Activated CD8-positive, alpha-beta T cell treated with anti-CD3 and anti-CD28 coated beads for 36 hours (primary cell): ENCODE measurements at places on chromosomes 7 and 10.

- H3K27ac ChIP-seq = no peak overlapping the region
- no peak overlapping the region for H3K4me3 ChIP-seq
- H3K4me1 ChIP-seq = peaks cover 56% of the 10 kb centered on the region
- peaks cover 12% of the 10 kb centered on the region for H3K36me3 ChIP-seq
- DNase-seq = peak; percentile 70
Observed at GRCh38 chr7:2040893-2041270, 191.9 kb downstream of the MAD1L1 start.

DNA sequence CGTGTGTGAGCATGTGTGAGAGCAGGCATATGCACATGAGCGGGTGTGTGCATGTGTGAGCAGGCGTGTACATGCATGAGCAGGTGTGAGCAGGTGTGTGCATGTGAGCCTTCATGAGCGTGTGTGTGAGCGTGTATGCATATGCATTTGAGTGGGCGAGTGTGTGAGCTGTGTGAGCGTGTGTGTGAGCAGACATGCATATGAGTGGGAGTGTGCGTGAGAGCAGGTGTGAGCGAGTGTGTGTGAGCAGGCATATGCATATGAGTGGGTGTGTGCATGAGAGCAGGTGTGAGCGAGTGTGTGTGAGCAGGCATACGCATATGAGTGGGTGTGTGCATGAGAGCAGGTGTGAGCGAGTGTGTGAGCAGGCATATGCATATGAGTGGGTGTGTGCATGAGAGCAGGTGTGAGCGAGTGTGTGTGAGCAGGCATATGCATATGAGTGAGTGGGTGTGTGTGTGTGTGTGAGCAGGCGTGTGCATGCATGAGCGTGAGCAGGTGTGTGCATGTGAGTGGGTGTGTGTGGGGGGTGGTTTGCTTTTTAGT is 30.7 kb downstream of the NKX6-2 start:
- no peaks in the 10 kb centered on the region for H3K27me3 ChIP-seq
- H3K4me1 ChIP-seq = no peaks in the 10 kb centered on the region
- no peak overlapping the region for H3K4me3 ChIP-seq
- no peak overlapping the region for H3K27ac ChIP-seq

DNA sequence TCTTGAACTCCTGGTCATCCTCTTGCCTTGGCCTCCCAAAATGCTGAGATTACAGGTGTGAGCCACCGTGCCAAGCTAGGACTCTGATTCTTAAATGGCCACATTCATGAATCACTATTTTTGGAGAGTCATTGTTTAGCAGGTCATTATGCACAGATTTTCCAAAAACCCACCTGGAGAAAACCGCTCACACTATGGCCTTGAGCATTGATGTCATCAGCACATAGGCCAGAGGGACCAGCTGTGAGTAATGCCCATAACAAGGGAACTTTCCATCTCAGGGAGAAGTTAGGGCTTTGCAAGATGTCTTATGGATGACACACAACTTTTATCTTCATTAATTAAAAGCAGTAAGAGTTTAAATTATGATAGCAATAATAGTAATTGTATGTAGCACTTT is 86.4 kb upstream of the KIF5B start:
- no peaks in the 10 kb centered on the region for H3K36me3 ChIP-seq
- H3K4me1 ChIP-seq = no peaks in the 10 kb centered on the region
- H3K4me3 ChIP-seq = no peak overlapping the region
- no peaks in the 10 kb centered on the region for H3K27me3 ChIP-seq
- H3K27ac ChIP-seq = no peak overlapping the region

DNA sequence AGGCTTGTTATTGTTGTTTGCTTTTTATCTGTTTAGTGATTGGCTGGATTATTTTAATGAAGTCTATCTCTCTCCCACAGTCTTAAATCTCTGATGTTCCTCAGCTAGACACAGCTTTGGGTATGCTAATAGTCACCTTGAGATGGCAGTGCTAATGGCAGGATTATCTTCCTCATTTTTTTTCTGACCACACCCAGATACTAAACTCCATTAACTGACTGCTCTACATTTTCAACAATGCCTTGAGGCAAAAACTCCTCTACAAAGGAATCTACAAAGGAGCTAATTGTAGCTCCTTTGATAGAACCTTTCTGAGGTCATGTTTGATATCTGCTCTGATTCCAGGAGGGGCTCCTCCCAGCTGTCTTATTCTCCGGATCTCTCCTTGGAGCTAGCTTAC is 122.6 kb downstream of the HBP1 start:
- H3K27ac ChIP-seq = no peak overlapping the region
- no peak overlapping the region for H3K4me3 ChIP-seq
- peaks cover 19% of the 10 kb centered on the region for H3K36me3 ChIP-seq
- no peaks in the 10 kb centered on the region for H3K4me1 ChIP-seq

DNA sequence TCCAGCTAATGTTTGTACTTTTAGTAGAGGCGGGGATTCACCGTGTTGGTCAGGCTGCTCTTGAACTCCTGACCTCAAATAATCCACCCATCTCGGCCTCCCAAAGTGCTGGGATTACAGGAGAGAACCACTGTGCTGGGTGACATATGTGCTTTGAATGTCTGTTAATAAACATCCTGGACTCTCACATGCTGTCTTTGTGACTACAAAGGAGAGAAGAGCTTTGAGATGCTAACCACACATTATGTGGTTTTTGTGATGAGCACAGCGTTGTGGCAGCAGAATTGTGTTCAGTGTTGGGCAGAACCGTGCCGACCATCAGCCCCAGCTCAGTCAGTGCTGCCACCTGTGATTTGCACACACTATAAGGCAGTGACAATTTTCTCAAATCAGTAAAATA is 500.1 kb upstream of the KLF6 start:
- H3K36me3 ChIP-seq = no peaks in the 10 kb centered on the region
- peak; percentile 4 for DNase-seq
- peak overlapping the region; percentile 51 for H3K27ac ChIP-seq
- H3K4me3 ChIP-seq = no peak overlapping the region
- H3K4me1 ChIP-seq = peaks cover 4% of the 10 kb centered on the region

DNA sequence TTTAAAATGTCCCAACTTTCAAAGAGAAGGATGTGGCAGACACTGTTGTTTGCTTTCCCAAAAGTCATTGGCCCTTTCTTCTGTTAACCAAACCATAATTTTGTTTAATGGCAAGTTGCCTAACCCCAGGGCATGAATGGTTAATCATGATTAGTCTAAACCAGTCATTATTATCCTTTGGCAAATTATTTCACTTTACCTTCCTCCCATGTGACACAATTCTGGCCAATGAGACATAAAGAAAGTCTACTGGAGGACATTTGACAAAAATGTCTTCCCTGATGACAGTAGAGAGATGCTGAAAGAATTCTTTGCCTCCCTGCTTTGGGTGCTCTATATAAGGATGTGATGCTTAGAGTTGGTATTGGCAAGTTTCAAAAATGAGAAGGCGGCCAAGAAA is 101.9 kb downstream of the PODXL start:
- peaks cover 17% of the 10 kb centered on the region for H3K36me3 ChIP-seq
- no peaks in the 10 kb centered on the region for H3K4me1 ChIP-seq
- H3K4me3 ChIP-seq = no peak overlapping the region
- H3K27me3 ChIP-seq = no peaks in the 10 kb centered on the region
- DNase-seq = no peak

GRCh38 chr10:68572151-68572550 is 12.0 kb downstream of the TET1 start:
- peaks cover 9% of the 10 kb centered on the region for H3K4me1 ChIP-seq
- H3K27me3 ChIP-seq = peaks cover 4% of the 10 kb centered on the region
- no peak overlapping the region for H3K4me3 ChIP-seq
- no peak for DNase-seq
- no peak overlapping the region for H3K27ac ChIP-seq

GRCh38 chr7:140084972-140085371 is 22.2 kb upstream of the PARP12 start:
- peak overlapping the region; percentile 47 for H3K27ac ChIP-seq
- H3K27me3 ChIP-seq = no peaks in the 10 kb centered on the region
- peaks cover 1% of the 10 kb centered on the region for H3K36me3 ChIP-seq
- peaks cover 34% of the 10 kb centered on the region for H3K4me1 ChIP-seq

- H3K27me3 ChIP-seq = no peaks in the 10 kb centered on the region
- H3K27ac ChIP-seq = no peak overlapping the region
- H3K36me3 ChIP-seq = no peaks in the 10 kb centered on the region
- H3K4me3 ChIP-seq = no peak overlapping the region
Observed at GRCh38 chr7:52502281-52502680, 533.2 kb upstream of the POM121L12 start.

DNA sequence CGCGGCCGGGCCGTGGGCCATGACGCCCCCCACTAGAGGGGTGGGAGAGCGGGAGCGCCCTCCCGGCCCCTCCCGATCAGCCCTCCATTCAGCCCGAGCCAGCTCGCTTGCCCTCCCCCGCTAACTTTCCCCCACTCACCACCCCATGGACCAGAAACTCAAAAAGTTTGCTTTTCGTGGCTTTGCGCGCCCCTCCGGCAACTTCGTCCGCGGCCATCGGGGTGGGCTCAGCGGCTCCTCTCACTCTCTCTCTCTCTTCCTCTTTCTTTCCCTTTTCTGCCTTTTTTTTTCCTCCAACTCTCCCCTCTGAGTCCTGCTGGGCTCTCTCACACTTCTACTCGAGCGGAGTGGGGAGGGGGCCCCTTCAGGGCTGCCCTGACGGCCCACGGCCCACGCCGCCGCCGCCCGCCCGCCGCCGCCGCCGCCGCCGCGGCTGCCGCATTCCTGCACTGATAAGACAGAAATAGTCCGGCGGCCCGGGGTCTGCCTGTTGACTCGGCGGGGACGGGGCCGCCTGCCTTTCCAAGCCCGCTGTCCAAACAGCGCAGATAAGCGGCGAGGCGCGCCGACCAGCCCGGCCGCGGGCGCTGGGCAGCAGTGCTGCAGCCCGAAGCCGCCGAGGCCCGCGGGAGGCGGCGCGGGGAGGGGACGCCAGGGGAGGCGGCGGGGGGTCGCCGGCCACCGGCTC is at the start of gene SMARCD3:
SMARCD3 (minus strand) TSS at position 349 of the 688 bp plus-strand sequence; CDS start at position 217, 132 bp downstream.
- no peak for DNase-seq
- H3K4me3 ChIP-seq = peak within 1 kb of the TSS; percentile 64
- peaks cover 41% of the 10 kb centered on the region for H3K4me1 ChIP-seq

GRCh38 chr7:41755096-41755495 is 52.2 kb upstream of the INHBA start:
- DNase-seq = no peak
- H3K4me3 ChIP-seq = no peak overlapping the region
- H3K27ac ChIP-seq = no peak overlapping the region
- H3K36me3 ChIP-seq = no peaks in the 10 kb centered on the region
